CD14-positive monocyte (primary cell): ENCODE measurements at places on chromosomes 2 and 18.

GRCh38 chr2:12552092-12552491 is 164.6 kb upstream of the TRIB2 start:
- DNase-seq, result peak; percentile 16

DNA sequence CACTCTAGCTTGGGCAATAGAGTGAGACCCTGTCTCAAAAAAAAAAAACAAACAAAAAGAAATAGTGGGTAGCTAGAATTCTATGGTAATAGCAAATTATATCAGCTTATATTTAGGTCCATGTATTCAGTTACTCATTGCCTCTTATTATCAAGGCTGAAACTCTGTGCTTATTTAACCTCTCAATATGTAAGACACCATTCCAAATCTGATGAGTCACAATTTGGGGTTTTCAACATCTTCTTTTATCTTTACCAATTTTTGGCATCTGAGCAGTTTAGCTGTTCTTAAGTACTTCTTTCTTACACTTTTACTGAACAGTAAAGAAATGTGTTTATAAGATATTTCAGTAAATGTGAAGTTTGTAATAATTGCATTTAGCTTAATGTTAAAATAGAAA is 69.3 kb downstream of the TTC27 start:
- no peak for DNase-seq

- DNase-seq, result no peak
Observed at GRCh38 chr2:6008726-6009125, 316.5 kb downstream of the SOX11 start.

DNA sequence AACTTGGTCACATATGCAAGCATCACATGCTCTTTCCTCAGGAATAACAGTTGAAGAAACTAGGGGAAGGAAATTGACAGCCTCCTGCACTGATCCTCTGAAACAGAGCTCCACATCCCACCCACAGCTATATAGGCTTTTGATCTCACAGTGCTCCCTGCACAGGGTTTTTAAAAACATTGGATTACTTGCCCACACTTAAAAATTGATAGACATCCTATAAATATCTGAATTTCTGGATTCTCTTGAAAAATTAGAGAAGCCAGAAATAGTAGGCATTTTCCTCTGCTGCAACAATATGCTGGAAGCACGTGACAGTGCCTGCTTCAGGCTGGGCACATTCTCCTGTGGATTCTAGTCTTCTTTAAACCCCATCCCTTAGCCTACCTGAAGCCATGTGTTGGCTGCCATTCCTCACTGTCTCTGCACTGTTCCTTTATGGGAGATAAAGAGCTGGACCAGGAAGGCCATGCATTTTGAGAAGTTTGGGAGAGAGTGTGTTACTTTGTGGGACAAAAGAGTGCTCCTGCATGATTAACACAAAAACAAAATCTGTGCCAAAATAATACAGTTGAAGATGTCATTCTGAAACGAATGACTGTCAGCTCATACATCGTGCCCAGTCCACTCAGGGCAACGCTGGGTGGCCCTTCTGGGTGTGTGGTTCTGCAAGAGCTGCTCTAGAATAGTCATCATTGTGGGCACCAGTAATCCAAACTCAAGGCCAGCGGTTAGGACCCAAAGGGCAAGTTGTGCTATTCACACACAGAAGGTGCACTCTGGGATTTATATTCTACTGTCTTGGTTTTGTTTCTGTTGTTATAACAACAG is 59.8 kb downstream of the GYPC start:
- DNase-seq, result no peak
